Cardiac septum (tissue), 1 donor: ENCODE measurements at places on chromosomes 5 and 9. TPM values are rescaled to one million over a fixed set of nuclear protein-coding genes. Genes with fewer than 3 reads are reported as not detected.

F12 gene
- not detected for total RNA-seq

NUDT12 gene
- 11.4 TPM for total RNA-seq

GMCL2 gene
- not detected for total RNA-seq

CBY3 gene
- not detected for total RNA-seq

ZNF366 gene
- 3.7 TPM for total RNA-seq

- DNase-seq = no peak
Observed at GRCh38 chr9:19102181-19102630, 498 bp downstream of the HAUS6 start.

DNA sequence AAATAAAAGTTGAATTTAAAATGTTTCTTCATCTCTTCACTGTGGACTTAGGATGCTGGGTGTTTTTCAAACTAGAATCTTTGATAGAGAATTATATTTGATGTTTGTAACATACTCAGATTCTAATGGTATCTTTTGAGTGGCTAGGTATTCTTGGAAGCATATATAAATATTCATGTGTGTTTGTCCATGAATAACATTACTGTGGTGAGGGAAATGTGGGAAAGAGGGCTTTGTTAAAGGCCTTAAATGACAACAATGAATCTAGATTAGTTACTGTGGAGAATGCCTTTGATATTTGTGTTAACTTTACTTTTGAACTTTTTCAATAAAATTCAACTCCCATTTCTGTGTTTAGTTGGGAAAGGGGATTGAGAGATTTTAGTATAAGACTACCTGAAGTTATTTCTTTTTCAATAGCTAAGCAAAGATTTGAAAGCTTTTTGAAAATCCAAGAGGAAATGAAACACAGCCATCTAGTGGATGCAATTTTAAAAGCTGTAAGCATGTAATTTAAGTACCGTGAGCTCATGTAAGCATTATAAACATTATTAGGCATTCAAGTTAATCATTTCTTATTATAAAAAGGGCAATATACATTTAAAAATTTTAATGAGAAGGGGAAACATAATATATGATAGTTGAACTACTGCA, 69.6 kb downstream of the CCDC171 start:
- no peak for DNase-seq

DNA sequence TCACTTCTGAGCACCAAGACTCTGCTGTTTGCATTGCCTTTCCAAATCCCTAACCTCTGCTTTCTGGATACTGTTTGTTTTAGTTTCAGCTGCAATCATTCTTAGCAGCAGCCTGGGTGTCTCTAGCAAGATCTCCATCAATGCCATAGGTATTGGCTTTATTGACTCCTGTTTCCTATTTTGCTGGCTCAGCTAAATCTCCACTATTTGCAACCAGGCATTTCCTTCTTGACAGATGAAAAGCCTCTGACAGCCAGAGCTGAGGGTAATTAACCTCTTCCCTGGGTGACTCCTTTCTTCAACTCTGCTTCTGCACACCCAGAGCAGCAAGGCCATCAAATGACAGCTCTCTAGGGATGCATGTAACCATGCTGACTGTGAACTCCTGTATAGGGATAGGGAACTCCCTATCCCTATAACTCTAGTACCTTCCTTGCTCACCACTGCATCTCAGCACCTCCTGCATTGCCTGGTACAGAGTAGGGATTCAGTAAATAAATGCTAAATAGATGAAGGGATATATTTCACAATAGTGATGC, 293.5 kb downstream of the TRIM32 start:
- no peak for DNase-seq

DNA sequence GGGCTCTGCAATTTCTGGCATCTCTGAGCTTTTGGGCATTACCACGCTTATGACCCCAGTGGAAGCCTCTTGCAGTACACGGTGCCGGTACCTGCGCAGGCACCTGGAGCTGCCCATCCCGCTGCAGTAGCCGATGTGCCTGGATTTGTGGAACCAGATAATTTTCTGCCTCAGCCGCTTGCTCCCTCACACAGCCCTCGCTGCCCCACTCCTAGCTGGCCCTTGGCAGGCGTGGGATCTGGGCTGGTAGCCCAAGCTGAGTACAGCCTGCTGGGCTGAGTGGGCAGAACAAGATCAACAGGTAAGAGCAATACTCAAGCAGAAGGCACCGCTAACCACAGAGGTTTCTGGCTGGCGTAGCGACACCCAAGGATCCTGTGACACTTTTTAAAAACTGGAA, 1808.8 kb upstream of the ACO1 start:
- DNase-seq = no peak

DNA sequence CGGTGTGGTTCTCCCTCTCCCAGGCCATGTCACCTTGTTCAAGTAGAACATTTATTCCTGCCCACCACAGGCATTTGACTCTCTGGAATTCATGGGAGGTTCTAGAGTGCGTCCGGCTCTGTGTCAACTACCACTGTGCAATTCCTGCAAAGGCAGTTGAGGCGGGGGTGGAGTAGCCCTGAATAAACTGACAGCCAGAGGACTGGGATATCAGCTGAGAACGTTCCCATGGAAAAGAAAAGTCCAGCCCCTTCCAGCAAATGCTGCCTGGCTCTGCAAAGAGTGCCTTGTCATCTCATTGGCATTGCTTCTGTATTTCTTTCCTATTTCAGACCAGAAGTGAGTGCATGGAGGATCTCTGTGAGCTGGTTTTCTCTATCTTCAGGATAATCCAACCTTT, 18.9 kb upstream of the MEGF9 start:
- DNase-seq = peak; percentile 84

DNA sequence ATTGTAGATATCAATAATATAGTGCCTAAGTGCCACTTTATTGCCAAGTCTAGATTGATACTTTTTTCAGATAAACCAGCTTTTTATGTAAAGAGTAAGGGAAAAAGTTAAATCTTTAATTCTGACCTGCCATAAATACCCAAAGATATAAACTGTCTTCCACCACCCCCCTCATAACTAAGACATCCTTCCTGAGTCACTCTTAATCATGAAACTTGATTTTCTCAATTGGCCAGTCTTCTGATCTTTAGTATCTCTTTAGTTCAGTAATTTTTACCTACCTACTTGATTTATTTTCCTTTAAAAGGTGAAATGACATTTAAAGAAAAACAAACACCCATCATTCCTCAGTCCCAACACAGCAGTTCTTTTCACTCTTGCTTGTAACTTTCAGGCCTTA, 21.8 kb downstream of the C5orf22 start:
- DNase-seq = no peak

- no peak for DNase-seq
Observed at GRCh38 chr9:85421641-85422040, 320.1 kb downstream of the AGTPBP1 start.

GRCh38 chr9:95030344-95030743, 287.2 kb downstream of the FANCC start:
- no peak for DNase-seq

DNA sequence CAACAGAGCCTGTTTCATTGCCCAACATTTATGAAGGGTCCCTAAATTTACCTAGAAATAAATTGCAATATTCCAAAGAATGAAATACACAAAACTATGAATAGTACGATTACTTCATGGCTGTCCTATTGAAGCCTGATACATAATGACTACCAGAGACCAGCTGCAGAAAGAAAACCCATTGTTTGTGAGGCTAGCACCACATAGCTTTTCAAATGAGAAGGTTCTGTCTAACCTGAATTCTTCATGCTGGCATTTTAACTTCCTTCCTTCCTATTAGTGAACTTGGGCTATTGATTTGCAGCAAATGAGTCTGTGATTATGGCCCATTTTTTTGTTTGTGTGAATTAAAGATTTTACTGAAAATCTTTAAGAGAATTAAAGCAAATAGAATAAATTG, 47.3 kb downstream of the MEGF10 start:
- DNase-seq = no peak

DNA sequence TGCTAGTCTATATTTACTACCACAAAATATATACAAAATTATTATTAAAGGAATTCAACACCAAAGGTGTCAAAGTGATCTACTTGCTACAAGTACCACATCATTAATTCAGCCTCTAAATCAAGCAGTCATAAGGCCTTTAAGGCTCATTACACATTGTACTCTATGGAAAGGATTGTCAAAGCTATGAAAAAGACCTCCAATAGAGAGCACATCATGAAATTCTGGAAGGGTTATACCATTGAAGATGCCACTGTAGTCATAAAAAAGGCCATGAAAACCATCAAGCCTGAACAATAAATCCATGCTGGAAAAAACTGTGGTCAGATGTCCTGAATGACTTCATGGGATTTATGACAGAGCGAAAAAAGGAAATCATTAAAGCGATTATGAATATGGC, 708.0 kb upstream of the FAM174A start:
- no peak for DNase-seq

DNA sequence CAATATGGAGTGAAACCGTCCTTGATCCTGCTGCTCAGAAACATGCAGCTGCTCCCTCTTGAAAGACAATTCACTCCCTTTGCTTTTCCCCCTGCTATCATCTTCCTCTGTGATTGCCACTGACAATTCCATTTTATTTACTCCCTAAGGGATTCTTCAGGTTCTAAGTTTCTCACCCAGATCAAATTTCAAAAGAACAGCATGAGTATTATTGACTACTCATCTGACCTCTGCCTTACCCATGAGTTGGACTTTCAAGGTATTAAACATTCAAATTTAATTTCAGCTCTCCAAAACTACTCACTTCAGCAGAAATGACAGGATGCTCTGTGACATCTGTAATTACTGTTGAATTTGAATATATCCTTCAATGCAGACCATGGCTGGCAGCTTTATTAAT, 236.5 kb upstream of the HAPLN1 start:
- no peak for DNase-seq

DNA sequence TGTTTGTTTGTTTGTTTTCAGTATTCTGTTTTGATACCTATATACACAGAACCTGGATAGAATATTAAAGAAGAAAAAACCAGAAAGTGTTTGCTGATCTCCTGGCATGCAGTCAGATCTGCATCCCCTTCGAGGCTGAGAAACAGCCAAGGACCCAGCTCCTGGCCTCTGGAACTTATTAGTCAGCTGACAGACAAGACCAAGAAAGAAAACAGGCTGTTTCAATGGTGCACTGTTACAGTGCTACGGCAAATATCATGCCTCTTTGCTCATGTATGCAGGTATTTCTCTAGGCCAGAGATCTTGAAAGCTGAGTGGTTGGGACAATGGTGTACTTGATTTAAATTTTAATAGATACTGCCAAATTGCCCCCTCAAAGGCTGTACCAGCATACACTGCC, 95.0 kb downstream of the C5orf15 start:
- DNase-seq = no peak
